ENCODE measurements at places on chromosomes 3 and 15. TPM values are rescaled to one million over a fixed set of nuclear protein-coding genes. Genes with fewer than 3 reads are reported as not detected.

RTP3 gene
- total RNA-seq: not detected

P2RY14 gene
- total RNA-seq: 17.8 TPM

CTDSPL gene
- 4.6 TPM for total RNA-seq

DGKG gene
- 0.78 TPM for total RNA-seq

PPCDC gene
- total RNA-seq: 39.6 TPM

CILP gene
- not detected for total RNA-seq

GMPPB gene
- 62.8 TPM for total RNA-seq

ARNT2 gene
- not detected for total RNA-seq

NRG4 gene
- total RNA-seq: not detected

CCRL2 gene
- 6.8 TPM for total RNA-seq

TFDP2 gene
- 28.2 TPM for total RNA-seq

Measured in T-helper 1 cell treated with Interleukin-12 subunit alpha and Interleukin-12 subunit beta and Interleukin-4 antibody, amounts not matched to agents 30 ng/mL and 1 ng/mL, for 36 hours (primary cell).